H1 (cell line): ENCODE measurements at places on chromosomes 12 and 14. TPM values are rescaled to one million over a fixed set of nuclear protein-coding genes. Genes with fewer than 3 reads are reported as not detected.

The RNASE7 gene
- total RNA-seq, result not detected in 2 replicates

The MAP1LC3B2 gene
- total RNA-seq, result 1.3 and 1.5 TPM in 2 replicates

The NPFF gene
- total RNA-seq, result 0.80 TPM in 1 of 2 replicates, not detected in the other

The SBNO1 gene
- total RNA-seq, result 53.6 and 57.7 TPM in 2 replicates

The TROAP gene
- total RNA-seq, result 52.0 and 54.0 TPM in 2 replicates

DNA sequence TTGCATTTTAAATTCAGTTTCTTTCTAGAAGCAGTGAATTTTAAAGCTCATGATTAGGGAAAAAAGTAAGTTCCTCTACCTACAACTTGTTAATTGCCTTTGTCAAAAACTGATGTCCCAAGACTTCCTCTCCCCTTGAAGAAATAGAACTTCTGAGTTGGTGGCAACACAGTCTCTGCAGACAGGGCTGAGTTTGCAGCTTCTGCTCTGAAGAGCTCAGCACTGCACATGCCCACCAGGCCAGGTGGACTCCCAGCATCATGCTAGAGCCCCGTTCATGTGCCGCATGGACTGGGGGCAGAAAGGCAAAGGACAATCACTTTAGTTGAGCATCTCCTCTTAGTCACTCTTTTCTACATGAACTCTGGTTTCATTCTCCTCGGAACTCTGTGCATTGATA, 620.1 kb downstream of the VRK1 start:
- no peaks in the 10 kb centered on the region; the same call in 1 of the 2 replicates for H3K27me3 ChIP-seq
- H3K36me3 ChIP-seq, result no peaks in the 10 kb centered on the region
- no peak for DNase-seq
- H3K4me3 ChIP-seq, result no peak overlapping the region

GRCh38 chr12:116502141-116502725, 56.9 kb upstream of the MAP1LC3B2 start:
- no peaks in the 10 kb centered on the region for H3K27me3 ChIP-seq
- H3K4me1 ChIP-seq, result peaks cover 6% of the 10 kb centered on the region
- H3K27ac ChIP-seq, result no peak overlapping the region
- no peaks in the 10 kb centered on the region for H3K36me3 ChIP-seq

DNA sequence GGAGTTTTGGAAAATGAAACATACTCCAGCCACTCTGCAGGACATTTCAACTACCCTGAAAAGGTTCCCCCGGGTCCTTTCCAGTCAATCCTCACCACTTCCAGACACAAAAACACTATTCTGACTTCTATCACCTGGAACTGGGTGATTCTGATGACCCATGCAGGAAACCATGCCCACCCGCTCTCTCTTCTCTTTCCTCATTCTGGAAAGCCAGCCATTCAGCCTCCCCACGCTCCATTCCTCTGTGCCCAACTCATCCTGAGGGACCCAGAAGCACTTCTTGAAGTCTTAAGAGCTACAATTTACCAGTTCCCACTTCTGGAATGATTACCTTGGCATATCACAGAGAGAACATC, 3.2 kb downstream of the CCDC88C start:
- no peaks in the 10 kb centered on the region for H3K36me3 ChIP-seq
- H3K4me1 ChIP-seq, result peaks cover 18% of the 10 kb centered on the region; the same call in 1 of the 2 replicates
- no peak overlapping the region for H3K27ac ChIP-seq
- no peak overlapping the region for H3K4me3 ChIP-seq

GRCh38 chr12:128969480-128970055, 116.3 kb downstream of the GLT1D1 start:
- no peak overlapping the region for H3K27ac ChIP-seq
- peak; percentile 82 for DNase-seq
- H3K4me3 ChIP-seq, result peak overlapping the region; percentile 53
- H3K4me1 ChIP-seq, result peaks cover 4% of the 10 kb centered on the region

GRCh38 chr12:29617407-29617803, 119.9 kb upstream of the OVCH1 start:
- H3K36me3 ChIP-seq, result no peaks in the 10 kb centered on the region
- no peak overlapping the region for H3K4me3 ChIP-seq
- H3K27ac ChIP-seq, result no peak overlapping the region
- no peaks in the 10 kb centered on the region for H3K4me1 ChIP-seq

DNA sequence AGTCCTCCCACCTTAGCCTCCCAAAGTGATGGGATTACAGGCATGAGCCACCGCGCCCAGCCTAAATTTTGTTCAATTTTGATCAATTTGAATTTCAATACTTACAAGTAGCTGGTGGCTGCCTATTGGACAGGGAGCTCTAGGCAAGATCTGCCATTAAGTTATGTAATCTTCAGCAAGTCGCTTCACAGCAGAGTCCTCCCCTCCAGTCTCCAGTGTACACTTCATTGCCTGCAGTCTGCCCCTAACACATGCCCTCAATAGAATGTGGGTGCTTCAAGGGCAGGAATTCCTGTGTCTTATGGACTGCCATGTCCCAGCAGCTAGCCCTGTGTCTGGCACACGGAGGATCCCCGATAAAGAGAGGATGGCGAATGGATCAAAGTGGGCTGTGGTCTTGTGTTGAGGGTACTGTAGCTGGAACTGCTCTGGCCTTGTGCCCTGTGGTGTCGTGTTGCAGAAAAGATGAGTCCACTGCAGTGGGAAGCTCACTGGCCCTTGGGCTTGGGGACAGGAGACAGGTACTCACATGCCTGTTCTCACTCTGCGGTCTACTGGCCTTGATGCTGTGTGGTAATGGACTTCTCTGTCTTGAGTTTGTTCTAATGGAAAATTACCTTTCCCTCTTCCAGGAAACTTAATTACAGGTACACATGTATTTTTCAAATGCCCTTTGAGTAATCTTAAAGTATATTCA, 67.6 kb downstream of the TECPR2 start:
- peaks cover 11% of the 10 kb centered on the region for H3K36me3 ChIP-seq
- H3K4me1 ChIP-seq, result no peaks in the 10 kb centered on the region
- no peak for DNase-seq
- no peak overlapping the region for H3K4me3 ChIP-seq

DNA sequence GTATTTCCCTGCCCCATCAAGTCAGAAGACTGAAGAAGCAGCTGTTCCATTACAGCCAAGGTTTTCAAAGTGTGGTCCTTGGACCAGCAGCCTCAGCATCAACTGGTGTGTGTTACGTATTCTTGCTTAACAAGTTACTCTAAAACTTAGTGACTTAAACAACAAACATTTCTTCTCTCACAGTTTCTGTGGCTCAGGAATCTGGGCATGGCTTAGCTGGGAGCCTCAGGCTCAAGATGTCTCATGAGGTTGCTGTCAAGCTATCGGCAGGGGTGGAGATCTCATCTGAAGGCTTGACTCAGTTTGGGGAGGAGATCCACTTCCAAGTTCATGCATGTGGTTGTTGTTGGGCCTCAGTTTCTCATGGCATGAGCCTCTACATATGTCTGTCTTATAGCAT, 174.5 kb downstream of the KTN1 start:
- no peak overlapping the region for H3K27ac ChIP-seq
- H3K27me3 ChIP-seq, result no peaks in the 10 kb centered on the region
- no peaks in the 10 kb centered on the region for H3K36me3 ChIP-seq
- H3K4me3 ChIP-seq, result no peak overlapping the region
- H3K4me1 ChIP-seq, result no peaks in the 10 kb centered on the region; the same call in 1 of the 2 replicates

GRCh38 chr12:124507188-124508109, 60.0 kb downstream of the NCOR2 start:
- peaks cover 73% of the 10 kb centered on the region for H3K4me1 ChIP-seq

DNA sequence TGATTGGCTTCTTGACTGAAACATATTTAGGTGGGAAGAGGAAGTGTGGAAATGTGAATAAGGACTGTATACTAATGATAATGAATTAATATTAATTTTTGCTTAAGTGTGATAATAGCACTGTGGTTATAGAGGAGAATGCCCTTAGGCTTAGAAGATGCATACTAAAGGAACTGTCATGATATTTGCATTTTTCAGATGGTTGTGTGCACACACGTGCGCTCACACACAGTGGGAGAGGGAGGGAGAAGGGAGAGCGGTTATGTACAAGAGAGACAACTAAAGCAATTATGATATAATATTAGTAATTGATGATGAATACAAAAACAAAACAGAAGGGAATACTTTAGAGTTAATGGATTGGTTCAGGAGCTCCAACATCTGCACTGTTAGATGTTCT, 54.2 kb downstream of the RCOR1 start:
- DNase-seq, result no peak
- H3K27me3 ChIP-seq, result no peaks in the 10 kb centered on the region
- H3K4me3 ChIP-seq, result no peak overlapping the region
- H3K36me3 ChIP-seq, result no peaks in the 10 kb centered on the region
- H3K27ac ChIP-seq, result no peak overlapping the region
- H3K4me1 ChIP-seq, result peaks cover 12% of the 10 kb centered on the region

DNA sequence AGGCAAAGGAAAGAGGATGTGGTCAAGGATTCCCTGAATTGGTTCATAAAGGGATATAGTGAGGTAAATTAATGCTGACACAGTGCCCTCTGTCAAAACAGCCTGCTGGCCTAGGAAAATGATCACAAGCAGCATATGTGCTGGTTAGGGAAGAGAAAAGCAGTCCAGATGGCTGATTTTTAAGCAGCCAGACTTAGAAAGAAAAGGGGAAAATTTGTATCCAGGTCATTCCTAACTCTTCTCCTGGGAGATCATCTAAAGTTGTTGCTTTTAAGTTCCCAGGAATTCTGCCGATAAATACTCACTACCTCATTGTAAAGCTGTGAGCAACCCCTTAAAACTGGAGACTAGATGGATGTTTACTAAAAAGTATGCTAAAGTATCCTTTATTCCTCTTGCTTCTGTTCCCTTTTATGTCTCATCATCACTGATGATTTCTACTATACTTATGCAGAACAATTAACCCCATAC, 46.4 kb upstream of the CNOT2 start:
- no peak for DNase-seq
- H3K36me3 ChIP-seq, result no peaks in the 10 kb centered on the region
- no peak overlapping the region for H3K4me3 ChIP-seq
- H3K27me3 ChIP-seq, result no peaks in the 10 kb centered on the region

DNA sequence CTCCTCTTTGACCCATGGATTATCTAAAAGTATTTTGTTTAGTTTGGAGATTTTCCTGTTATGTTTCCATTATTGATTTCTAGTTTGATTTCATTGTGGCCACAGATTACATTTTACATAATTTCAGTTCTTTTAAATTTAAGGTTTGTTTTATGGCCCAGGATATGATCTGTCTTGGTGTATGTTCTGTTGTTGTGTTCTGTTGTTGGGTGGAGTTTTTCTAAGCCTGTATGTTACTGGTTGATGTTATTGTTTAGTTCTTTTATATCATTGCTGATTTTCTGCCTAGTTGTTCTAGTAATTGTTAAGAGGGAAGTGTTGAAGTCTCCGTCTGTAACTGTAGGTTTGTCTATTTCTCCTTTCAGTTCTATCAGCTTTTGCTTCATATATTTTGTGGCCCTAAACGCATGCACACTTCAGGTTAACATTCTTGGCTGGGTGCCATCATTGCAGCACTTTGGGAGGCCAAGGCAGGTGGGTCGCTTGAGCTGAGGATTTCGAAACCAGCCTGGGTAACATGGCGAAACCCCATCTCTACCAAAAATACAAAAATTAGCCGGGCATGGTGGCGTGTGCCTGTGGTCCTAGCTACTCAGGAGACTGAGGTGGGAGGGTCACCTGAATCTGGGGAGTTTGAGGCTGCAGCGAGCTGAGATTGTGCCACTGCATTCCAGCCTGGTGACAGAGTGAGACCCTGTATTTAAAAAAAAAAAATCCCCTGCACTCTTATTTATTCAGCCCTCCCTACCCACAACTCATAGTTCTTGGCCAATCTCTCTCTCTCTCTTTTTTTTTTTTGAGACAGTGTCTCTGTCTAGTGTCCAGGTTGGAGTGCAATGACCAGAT, 28.1 kb upstream of the CFL2 start:
- H3K36me3 ChIP-seq, result no peaks in the 10 kb centered on the region
- no peak overlapping the region for H3K27ac ChIP-seq
- H3K4me1 ChIP-seq, result no peaks in the 10 kb centered on the region
- H3K4me3 ChIP-seq, result no peak overlapping the region
- H3K27me3 ChIP-seq, result no peaks in the 10 kb centered on the region

DNA sequence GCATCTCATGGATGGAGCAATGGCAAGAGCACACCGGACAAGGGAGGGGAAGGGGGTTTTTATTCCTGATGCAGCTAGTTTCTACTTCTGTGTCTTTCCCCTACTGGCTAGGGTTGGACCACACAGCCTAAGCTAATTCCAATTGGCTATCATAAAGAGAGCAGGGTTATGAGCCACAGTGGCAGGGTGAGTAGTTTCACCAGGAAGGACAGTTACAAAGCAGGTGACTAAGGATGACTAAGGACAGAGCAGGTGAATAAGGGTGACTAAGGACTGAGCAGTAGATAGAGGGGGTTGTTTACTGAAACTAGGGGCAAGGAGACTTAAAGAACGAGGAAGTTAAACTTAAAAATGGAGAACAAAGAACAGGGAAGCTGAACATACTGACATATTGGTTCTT, 321.4 kb upstream of the SEL1L start:
- H3K4me3 ChIP-seq, result no peak overlapping the region
- no peaks in the 10 kb centered on the region for H3K27me3 ChIP-seq
- no peak for DNase-seq
- no peaks in the 10 kb centered on the region for H3K36me3 ChIP-seq
- H3K4me1 ChIP-seq, result no peaks in the 10 kb centered on the region
- no peak overlapping the region for H3K27ac ChIP-seq
